ENCODE measurements at places on chromosomes 1 and 21.

GRCh38 chr1:185053204-185053603 lies 7.8 kb downstream of the RNF2 start:
- no peak for DNase-seq

DNA sequence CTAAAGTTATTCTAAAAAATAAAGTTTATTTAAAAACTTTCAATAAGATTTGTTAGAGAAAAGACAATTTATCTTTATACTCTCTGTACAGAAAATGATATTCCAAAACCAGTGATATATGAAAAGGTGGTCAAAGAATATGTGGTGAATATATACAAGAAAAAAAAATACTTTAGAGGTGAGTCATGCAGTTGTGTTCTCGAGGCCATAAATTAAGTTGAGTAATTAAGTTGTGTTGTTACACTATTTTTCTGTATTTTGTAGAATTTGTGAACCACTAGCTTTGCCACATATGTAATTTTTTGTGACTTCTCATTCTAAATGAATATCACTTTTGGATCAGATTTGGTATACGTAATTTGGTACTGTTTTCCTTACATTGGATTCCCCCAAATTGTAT lies 23.6 kb upstream of the DUSP10 start:
- DNase-seq, result peak; percentile 25

DNA sequence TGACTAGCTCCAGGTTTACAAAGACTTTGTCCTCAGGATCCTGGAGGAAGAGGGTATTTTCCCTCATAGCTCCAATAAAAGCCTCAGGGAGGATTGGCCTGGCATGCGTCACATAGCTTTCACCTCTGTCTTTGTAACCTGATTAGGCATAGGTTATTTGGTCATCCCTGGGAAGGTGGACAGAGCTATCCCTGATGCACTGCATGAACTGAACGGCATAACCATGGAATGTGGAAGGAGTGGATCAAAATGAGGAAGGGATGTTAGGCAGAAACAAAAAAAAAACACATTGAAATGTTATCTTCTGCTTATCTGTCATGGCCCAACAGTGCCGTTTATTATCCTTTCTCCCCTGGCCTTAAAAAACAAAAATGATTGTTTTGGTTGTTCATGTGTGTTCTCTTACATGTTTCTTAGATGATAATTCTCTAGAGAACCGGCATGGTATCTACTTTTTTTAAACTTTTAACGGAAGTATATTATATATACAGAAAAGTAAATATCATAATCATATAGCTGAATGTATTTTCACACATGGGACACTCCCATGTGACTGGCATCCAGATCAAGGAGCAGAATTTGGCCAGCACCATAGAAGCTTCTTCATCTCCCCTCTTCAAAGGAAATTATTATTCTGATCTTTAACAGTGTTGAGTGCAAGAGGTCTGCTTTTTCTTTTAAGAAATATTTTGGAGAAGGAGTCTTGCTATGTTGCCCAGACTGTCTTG lies 85.3 kb downstream of the RPS6KC1 start:
- DNase-seq, result no peak

DNA sequence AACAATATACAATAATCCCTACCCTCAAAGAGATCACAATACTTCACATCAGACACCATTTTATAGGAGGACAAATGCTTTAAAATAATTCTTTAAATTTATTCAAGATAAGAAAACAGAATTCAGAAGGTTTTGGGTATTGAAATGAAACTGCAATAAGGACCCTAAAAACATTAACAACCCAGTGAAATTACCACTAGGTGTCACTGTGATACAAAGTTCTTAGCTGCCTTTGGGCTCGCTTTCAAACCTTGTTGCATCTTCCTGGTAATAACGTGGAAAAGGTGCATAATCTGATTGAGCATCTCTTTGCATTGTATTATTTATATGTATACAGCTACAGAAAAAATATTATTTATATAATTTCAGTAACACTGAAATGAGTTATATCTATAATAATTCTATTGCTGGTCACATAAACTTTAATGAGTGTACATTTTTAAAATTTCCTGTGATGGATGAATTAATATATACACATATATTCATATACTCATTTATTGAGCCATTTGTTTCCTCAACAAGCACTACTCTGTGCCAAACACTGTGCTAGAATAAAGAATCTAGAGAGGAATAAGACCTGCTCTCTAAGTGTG lies 185.2 kb downstream of the FAF1 start:
- DNase-seq, result peak; percentile 63

- DNase-seq, result no peak
Observed at GRCh38 chr1:239417986-239418640, 31.7 kb downstream of the CHRM3 start.

Data from EH (cell line).